ENCODE measurements at places on chromosomes 7 and 10.

DNA sequence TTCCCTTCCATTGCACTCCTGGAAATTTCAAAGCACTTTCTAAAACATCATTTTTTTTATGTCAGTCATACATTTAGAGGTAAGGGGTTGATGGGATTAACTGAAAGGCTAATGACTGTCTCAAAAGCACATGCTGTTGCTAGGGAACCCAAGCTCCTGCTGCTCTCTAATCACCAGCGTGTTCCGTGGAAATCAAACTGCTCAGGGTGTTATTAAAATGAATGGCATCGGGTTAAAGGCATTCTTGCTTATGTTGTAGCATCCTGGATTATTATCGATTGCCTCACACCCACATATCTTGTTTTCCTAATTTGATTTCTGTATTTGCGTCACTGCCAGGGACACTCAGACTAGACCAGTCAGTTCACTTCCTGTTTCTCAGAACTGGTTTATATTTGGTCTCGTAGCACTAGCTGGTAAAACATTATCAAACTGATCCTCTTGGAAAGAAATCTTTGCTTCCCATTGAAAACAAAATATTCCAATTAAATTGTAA lies 216.5 kb upstream of the MKLN1 start:
- DNase-seq: no peak

DNA sequence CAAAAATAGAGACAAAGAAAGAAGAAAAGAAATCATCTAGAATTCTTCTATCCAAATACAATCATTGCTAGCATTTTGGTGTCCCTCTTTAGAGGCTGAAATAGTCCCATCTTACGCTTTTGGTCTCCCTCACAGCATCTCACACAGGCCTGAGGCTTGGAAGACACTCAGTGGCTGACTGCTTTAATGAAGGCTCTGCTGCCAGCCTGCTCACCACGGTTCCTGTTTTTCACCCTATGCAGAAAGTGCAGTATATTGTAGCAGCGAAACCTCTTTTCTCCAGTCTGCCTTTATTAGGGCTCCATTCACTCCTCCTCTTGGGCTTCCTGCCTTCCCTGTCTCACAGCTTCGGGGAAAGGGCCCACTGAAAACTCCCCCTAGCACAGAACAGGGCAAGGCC lies 102.2 kb downstream of the JCAD start:
- DNase-seq: no peak

DNA sequence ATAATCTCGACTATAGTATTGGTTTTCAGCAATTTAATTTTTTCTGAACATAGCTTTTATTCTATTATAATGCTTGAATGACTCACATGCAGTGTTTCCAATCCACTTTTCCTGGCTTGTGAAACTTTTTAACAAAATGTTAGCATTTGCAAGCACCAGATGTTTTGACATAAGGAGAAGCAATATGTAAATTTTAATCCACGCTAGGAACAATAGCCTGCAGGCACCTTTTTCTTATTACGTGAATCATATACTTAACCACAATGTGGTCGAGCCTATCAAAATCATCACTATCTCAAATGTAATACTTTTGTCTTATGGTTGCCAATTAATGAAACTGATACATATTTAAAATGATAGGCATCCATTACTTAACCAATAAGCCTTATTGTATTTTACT lies 97.1 kb downstream of the TFEC start:
- DNase-seq: no peak

GRCh38 chr7:2894118-2894940 lies 50.2 kb upstream of the GNA12 start:
- DNase-seq: no peak

DNA sequence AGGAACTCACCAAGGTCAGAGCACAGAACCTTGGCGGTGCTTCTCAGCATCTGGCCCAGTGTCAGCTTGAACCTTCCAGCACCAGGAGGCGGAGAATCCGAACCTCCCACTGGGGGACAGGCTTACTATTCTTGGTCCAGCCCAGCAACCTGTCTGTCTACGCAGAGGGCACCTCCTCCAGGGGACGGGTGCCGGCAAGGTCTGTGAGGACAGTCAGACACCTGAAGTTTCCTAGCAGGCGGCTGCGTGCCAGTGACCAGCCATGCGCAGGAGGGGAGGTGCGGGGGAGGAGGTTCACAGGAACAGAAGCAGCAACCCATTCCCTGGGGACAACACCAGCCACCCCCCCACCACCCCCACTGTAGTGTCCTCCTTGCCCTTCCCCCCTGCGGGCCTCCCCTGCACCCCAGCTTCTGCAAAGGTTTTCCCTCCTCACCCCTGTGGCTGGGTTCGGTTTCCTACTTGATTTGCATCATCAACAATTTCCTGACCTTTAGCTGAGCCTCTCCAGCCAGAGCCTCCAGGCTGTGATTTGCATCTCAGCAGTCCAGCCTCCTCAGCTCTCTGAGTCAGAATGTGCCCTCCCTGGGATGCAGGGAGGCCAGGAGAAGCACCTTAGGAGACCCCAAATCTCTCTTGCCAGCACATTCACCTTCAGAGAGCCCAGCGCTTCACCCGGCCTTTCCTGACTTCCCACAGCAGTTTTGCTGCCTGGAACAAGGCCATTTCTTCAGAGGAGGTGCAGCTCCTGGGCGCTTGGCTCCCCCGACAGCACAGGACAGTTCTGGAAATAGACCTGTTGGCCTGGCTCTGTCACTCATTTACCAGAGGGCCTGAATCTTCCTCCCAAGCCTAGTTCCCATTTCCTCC lies 107.5 kb upstream of the NPS start:
- no peak for DNase-seq

- DNase-seq: no peak
Measured at GRCh38 chr7:107118109-107118900, 50.5 kb upstream of the HBP1 start.

DNA sequence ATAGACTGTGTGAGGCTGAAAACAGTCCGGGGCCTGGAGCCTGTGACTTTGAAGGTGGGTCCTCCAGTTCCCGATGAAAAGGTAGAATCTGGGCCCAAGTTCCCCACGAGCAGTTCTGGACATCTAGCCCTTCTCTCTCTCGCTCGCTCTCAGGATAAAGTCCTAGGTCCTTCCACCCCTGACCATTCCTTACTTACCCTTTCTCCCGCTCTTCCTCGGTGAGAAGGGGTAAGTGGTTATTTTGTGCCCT lies 713 bp downstream of the IMMP2L start:
- no peak for DNase-seq

DNA sequence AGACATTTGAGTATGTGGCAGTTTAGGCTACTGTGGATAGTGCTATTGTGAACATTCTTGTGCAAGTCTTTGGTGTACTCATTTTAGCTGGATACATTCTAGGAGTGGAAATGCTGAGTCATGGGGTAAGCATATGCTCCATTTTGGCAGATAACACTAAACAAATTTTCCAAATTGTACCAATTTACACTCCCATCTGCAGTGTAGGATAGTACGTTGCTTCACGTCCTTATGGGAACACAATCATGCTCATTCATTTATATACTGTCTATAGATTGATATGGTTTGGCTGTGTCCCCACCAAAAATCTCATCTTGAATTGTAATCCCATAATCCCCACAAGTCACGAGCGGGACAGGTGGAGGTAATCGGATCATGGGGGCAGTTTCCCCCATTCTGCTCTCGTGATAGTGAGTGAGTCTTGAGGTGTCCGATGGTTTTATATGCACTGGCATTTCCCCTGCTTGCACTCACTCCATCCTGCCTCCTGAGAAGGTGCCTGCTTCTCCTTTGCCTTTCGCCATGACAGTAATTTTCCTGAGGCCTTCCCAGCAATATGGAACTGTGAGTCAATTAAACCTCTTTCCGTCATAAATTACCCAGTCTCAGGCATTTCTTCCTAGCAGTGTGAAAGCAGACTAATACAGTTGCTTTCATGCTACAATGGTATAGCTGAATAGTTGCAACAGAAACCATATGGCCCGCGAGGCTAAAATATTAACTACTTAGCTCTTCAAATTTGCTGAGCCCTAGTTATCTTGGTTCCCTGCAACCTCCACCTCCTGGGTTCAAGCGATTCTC lies 25.6 kb downstream of the RNF216 start:
- no peak for DNase-seq

- no peak for DNase-seq
Measured at GRCh38 chr10:72122221-72122620, 33.9 kb upstream of the SPOCK2 start.

- DNase-seq: no peak
Measured at GRCh38 chr10:125865120-125865519, 16.0 kb downstream of the DHX32 start.

DNA sequence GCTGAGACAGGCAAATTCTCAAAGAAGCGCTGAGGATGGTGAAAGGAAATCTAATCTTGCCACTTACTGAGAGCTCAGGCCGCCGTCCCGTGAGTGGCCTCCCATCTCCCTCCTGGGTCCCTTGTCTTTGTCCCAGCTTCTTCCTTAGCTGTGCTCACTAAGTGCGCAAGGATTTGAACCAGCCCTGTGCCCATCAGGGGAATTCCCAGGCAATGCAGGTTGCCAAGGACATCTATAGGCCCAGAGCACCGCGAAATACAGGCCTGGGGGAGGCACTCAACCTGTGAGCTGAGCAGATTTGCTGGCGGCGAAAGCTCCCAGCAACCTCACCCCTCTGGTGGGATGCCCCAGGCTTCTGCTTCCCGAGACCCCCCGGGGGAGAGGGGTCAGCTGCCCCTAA lies 64.8 kb downstream of the OAT start:
- DNase-seq: no peak

GRCh38 chr10:85147346-85148250 lies 819.2 kb downstream of the CCSER2 start:
- no peak for DNase-seq

GRCh38 chr10:116910910-116911309 lies 61.6 kb downstream of the ENO4 start:
- no peak for DNase-seq

DNA sequence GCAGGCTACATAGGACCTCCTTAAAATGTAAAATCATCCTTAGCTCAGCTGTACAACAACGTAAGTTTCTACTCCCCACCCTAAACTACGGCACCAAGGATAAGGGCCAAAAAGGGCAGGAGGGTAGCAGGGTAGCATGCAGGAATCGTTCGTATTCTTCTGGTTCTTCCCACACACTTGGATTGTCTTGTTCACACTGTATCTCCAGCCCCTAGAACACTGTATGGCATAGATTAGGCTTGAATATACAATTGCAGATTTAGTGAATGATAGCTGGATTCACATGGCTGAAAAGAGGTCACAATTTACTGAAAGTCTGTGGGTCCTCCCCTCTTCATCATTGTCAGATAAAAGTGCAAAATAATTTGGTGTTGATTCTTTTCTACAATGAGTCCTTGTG lies 28.2 kb upstream of the PRKAR2B start:
- DNase-seq: no peak

- DNase-seq: no peak
Measured at GRCh38 chr7:24740871-24741270, 16.4 kb downstream of the GSDME start.

DNA sequence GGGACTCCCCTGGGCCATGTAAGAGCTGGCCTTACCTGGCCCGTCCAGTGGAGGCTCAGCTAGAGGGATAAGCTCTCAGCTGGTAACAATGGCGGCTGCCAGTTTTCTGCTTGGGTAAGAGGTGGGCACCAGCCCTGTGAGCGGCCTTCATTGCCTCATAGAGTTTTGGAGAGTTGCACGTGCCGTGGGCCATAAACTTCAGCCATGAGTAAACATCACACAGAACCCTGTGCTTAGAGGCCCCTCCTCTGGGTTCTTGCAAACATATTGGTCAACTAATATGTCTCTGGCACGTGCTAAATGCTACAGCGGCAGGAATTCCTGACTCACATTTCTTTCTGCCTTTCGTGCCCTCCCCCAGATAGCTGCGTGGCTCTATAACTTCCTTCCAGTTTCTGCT lies 103.9 kb upstream of the LEP start:
- DNase-seq: no peak

All from stimulated activated CD8-positive, alpha-beta memory T cell treated with anti-CD3 and anti-CD28 coated beads, Interleukin-4, amount 100 ng/mL, for 4 hours (primary cell).